ENCODE measurements at places on chromosomes 2 and 18.

GRCh38 chr2:33373986-33374385 is 102.5 kb upstream of the RASGRP3 start:
- no peak for DNase-seq

GRCh38 chr2:206255003-206255402 is 19.5 kb upstream of the ZDBF2 start:
- DNase-seq = no peak

- DNase-seq = no peak
These were observed 1154.5 kb upstream of the CHAC2 start for GRCh38 chr2:52613064-52613463.

DNA sequence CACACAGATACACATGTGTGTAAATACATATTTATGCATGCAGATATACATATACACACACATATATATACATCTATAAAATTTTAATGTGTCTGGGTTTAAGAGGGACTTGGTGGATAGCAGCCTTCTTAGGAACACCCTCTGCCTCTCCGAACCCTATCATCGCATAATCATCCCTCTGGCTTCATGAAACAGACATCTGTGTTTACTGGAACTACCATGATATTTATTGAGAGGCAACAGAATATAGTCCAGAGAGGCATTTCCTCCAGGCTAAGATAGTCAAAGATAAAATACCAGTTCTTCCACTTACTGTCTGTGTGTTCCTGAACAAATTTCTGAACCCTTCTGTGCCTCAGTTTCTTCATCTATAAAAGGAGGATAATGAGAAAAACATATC is 239.0 kb upstream of the FANCL start:
- DNase-seq = no peak

- no peak for DNase-seq
These were observed 88.5 kb downstream of the SOCS6 start for GRCh38 chr18:70377317-70377799.

- no peak for DNase-seq
These were observed 3.0 kb downstream of the GBX2 start for GRCh38 chr2:236164925-236165841.

DNA sequence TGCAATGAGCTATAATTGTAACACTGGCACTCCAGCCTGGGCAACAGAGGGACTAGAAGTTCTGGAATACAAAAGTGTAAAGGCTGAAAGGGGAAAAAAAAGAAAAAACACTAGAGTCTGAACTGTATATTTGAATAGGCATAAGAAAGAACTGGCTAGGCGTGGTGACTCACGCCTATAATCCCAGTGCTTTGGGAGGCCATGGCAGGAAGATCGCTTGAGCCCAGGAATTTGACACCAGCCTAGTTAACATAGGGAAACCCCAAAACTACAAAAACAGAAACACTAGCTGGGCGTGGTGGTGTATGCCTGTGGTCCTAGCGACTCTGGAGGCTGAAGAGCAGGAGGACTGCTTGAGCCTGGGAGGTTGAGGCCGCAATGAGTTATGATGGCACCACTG is 70.6 kb downstream of the SAP130 start:
- no peak for DNase-seq

DNA sequence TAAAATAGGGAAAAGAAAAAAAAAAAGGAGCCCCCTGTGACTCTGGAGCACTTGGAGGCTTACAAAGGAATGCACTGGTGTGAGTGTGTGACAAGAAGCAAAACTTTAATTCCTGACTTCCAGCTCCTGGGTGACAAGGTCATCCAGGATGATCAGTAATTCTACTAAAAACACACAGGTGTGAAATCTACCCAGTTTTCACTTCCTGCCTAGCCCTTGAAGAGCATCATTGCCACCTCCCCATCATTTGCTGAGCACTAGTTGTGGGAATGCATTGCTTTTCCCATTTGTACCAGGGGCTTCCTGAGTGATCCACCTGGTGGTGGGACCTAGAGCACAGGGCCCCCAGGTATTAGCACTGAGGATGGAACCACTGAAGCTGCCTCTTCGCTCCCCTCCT is 139.7 kb upstream of the RIOK3 start:
- peak; percentile 7 for DNase-seq

GRCh38 chr2:19874726-19875125 is 27.1 kb downstream of the TTC32 start:
- DNase-seq = no peak

DNA sequence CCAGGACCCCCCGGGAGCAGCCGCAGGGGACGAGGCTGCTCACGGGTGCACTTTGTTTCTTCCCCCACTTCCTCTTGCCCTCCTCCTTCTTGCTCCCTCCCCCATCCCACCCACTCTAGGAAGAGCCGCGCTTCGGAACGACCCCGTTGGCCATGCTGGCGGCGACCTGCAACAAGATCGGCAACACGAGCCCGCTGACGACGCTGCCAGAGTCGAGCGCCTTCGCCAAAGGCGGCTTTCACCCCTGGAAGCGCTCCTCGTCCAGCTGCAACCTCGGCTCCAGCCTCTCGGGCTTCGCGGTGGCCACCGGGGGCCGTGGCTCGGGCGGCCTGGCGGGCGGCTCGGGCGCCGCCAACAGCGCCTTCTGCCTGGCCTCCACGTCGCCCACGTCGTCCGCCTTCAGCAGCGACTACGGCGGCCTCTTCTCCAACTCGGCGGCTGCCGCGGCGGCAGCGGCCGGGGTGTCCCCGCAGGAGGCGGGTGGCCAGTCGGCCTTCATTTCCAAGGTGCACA is 1.3 kb downstream of the SP9 start:
- peak; percentile 72 for DNase-seq

DNA sequence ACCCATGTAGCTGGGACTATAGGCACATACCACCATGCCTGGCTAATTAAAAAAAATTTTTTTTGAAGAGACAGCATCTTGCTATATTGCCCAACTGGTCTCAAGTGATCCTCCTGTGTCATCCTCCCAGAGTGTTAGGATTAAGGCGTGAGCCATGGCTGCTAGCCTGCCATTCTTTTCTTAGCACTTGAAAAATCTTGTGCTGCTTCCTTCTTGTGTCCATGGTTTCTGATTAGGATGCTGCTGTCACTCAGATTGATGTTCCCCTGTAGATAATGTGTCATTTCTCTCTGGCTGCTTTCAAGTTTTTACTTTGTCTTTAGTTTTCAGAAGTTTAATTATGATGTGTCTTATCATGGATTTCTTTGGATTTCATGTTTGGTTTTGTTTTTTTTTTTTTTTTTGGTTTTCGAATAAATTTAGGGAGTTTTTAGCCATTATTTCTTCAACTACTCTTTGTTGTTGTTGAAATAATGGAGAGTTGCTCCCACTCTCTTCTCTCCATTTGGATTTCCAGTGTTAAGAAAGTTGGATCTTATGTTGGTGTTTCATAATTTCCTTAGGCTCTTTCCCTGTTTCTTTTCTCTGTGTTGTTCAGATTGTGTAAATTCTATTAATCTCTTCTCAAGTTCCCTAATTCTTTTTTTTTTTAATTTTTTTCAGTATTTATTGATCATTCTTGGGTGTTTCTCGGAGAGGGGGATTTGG is 2.5 kb downstream of the ATP9B start:
- no peak for DNase-seq

- no peak for DNase-seq
These were observed 80.3 kb downstream of the XRCC5 start for GRCh38 chr2:216189410-216189809.

GRCh38 chr2:24680196-24680595 is 113.0 kb downstream of the PTRHD1 start:
- DNase-seq = no peak

DNA sequence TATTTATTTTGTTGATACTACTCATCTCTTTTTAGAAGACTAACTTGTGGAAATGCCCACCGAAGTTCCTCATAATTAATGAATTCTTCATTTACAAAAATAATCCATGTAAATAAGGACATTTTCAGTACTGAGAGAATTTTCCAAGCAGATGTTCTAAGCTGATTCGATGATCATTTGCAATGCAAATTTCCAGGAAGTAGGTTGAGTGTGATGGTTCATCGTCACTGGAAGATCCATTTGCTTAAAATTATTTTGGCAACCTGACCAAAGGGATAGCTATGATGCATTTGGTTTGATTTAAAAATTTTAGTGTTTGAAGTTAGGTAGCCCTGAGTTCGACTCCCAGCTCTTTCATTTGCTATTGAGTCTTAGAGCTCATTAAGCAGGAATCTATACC is 257.3 kb upstream of the RASGRP3 start:
- DNase-seq = no peak

DNA sequence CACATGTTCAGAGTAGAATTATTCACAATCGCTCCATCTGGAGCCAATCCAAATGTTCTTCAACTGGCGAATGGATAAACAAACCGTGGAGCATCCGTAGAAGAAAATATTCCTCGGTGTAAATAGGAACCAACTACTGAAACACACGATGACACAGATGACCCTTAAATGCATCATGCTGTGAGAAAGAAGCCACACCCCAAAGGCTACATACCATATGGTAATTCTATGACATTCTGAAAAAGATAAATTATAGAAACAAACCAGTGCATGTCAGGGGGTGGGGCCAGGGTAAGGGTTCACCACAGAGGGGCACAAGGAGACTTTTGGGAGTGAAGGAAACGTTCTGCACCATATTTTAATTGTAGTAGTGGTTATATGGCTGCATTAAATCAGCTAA is 312.2 kb upstream of the SMIM21 start:
- no peak for DNase-seq

GRCh38 chr2:7845332-7845731 is 836.5 kb upstream of the ID2 start:
- DNase-seq = no peak
